G401 (cell line): ENCODE measurements at places on chromosomes 5 and 9.

DNA sequence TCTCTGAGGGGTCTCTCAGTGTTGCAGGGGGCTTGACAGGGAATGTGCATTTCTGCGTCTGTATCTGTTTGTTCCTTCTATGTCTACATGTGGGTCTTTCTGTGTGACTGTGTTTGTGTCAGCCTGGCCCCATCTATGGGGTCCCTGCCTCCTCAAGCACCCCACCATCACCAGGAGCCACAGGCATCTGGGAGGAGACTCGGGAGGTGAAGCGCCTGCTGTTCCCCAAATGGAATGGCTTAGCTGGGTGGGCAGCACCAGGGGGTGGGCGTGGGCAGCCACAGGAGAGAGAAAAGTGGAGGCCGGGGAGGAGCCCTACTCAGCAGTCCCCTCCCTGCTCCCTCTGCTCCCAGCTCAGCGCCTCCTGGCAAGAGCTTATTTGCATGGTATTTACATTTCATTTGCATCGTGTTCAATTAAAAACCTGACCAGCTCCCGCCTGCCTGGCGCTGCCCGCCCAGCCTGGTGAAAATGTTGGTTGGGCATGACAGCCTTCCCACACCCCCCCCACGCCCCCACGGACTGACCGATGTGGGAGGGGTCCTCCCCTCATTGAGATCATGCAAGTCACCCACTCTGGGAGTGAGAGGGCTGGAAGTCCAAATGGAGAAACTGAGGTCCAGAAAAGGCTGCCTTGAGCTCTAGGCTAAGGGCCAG lies 50.5 kb downstream of the CXXC5 start:
- DNase-seq, result peak; percentile 59

DNA sequence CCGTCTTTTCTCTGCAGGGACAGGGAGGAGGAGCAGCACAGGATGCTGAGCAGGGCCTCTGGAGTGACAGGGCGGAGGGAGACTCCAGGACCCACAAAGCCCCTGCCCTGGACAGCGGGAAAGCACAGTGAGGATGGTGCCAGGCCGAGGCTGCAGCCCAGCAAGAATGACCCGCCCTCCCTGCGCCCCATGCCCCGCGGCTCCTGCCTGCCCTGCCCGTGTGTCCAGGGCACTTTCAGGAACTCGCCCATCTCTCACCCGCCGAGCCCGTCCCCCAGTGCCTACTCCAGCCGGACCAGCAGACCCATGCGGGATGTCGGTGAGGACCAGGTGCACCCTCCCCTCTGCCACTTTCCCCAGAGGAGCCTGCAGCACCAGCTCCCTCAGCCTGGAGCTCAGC lies 9.1 kb upstream of the EXOC3 start:
- no peak for DNase-seq

GRCh38 chr9:133842174-133842573 lies 104.0 kb upstream of the SARDH start:
- DNase-seq, result peak; percentile 44

- no peak for DNase-seq
Measured at GRCh38 chr5:66850354-66851075, 254.3 kb downstream of the MAST4 start.

- DNase-seq, result peak; percentile 40
Measured at GRCh38 chr9:130846487-130847305, 11.6 kb downstream of the ABL1 start.

DNA sequence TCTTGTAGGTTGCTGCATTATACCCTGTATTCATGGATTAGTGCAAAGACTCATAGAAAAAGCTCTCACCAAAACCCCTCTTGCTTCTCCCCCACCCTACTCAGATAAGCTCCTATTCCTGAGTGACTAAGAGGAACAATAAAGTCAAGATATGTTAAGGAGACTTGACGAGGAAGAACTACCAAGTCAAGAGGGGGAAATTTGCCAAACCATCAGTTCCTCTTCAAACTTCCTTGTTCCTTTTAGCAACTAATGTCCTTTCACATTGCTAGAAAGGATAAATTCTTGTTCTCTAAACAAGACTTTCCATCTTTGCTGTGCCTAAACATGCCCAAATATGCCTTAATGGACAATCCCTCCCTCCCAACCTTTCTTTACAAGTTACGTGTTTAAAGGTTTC lies 27.0 kb downstream of the CNOT8 start:
- DNase-seq, result no peak

DNA sequence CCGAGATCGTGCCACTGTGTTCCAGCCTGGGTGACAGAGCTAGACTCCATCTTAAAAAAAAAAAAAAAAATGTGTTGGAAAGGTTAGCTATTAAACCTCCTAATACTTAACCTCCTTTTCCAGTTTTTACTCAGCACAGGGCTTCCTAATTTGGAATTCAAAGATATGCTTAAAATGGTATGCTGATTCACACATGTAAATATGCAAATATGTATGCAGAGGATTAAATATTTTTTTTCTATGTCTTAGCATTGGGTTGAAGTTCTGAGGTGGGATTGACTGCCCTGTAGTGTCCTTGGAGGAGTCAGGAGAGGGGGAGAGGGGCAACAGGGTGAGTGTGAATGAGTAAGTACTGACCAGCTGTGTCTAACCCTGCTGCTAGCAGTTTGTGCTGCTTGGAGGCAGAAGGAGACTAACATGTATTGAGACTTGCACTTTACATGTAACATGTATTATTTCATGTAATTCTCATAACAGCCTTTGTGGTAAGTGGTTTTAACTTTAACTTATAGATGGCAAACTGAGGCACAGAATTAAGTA lies 63.2 kb downstream of the SLC44A1 start:
- DNase-seq, result no peak

- DNase-seq, result no peak
Measured at GRCh38 chr9:38229104-38229500, 160.1 kb upstream of the SHB start.

- no peak for DNase-seq
Measured at GRCh38 chr9:134162212-134162775, 2.1 kb downstream of the RNU6ATAC start.
